ENCODE measurements at places on chromosomes 6 and 20. TPM values are rescaled to one million over a fixed set of nuclear protein-coding genes. Genes with fewer than 3 reads are reported as not detected.

NKX2-4 gene
- total RNA-seq = not detected

ATP6V1G2 gene
- total RNA-seq = 0.49 TPM

E2F3 gene
- 3.7 TPM for total RNA-seq

F13A1 gene
- total RNA-seq = not detected

IL17A gene
- not detected for total RNA-seq
